Thoracic aorta (tissue), 2 donors: ENCODE measurements at places on chromosomes 12 and 14. TPM values are rescaled to one million over a fixed set of nuclear protein-coding genes. Genes with fewer than 3 reads are reported as not detected.

DNA sequence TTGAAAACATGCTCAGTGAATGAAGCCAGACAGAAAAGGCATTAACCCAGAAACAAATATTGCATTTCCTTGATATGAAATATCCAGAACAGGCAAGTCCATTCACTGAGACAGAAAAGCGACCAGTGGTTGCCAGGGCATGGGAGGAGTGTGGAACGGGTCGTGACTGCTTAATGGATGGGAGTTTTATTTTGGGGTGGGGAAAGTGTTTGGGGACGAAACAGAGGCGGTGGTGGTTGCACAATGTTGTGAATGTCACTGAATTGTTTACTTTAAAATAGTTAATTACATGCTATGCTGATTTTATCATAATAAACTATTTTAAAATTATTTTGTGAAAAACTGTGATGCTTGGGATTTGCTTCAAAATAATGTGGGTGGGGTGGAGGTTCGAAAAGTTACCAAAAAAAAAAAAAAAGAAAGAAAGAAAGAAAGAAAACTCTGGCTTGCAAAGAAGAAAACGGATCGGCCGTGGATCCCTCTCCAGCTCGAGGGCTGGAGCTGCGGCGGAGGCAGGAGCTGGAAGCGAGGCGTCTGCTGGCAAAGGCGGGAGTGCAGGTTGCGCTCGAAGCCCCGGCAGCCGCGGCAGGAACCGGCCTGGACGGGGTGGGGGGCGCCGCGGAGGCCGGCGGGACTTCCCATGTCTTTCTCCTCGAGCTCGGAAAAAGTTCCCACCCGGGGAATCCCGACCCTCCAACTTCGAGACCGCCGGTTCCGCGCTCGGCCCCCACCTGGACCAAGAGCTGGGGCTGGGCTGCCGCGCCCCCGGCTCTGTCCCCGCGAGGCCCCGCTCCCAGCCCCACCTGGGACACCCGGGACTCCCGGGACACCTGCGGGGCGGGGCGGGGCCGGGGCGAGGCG lies 524 bp upstream of the P2RX2 start:
- DNase-seq, result no peak

DNA sequence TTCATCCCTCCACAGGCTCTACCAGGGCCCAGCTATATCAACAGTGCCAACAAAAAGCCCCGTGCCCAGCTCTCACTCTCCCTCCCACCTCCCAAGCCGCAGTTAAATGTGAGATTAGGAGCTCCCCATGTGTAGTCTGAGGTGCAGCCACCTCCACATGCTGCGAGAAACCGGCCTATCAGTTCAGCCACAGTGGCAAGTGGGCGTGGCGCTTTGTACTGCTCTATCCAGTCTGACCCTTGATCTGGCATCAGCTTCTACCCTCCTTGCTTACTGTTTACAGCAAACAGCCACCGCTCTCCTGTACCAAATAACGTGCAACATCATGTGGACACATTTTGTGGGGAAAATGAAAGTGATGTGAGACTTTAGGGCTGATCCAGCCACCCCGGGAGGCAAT lies 1.7 kb downstream of the PLEK2 start:
- DNase-seq, result no peak

Gene FAM90A1
- total RNA-seq, result not detected

Gene AKAP3
- 1.4 TPM for total RNA-seq

Gene ADGRD1
- total RNA-seq, result 21.3 TPM

DNA sequence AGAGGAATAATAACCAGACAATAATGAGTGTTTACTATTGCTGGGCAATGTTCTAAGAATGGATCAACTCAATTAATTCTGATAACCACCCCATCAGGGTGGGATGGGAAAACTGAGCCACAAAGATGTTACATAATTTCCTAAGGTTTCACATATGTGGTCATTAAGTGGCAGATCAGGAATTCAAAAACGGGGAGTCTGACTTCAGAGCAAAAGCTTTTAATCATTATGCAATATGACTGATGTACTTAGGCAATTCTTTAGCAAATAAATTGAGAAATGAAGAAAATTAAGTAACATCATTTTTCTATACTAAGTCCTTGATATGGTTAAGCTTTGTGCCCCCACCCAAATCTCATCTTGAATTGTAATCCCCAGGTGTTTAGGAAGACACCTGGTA lies 53.4 kb downstream of the PLCZ1 start:
- DNase-seq, result no peak

Gene FOXG1
- not detected for total RNA-seq

DNA sequence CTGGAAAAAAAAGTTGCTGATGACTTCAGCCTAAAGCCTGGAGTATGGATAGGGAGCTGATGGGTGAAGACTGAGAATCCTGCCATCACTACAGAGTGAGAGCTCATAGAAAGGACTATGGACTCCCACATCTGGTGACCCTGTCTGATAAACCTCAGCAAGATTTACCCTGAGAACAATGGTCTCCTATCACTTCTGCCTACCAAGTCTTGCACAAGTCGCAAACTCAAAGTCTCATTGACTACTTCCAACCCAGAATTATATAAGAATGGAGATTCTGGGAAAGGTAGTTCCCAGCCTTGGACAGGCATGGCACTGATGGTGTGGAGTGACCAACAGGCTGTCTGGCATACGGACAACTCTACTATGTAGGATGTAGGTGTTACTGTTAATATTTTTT lies 9.7 kb upstream of the MDM1 start:
- no peak for DNase-seq

GRCh38 chr14:76736514-76736913 lies 24.8 kb upstream of the VASH1 start:
- no peak for DNase-seq

GRCh38 chr14:76774821-76775694 lies 13.8 kb downstream of the VASH1 start:
- DNase-seq, result no peak

Gene STON2
- 8.1 TPM for total RNA-seq

DNA sequence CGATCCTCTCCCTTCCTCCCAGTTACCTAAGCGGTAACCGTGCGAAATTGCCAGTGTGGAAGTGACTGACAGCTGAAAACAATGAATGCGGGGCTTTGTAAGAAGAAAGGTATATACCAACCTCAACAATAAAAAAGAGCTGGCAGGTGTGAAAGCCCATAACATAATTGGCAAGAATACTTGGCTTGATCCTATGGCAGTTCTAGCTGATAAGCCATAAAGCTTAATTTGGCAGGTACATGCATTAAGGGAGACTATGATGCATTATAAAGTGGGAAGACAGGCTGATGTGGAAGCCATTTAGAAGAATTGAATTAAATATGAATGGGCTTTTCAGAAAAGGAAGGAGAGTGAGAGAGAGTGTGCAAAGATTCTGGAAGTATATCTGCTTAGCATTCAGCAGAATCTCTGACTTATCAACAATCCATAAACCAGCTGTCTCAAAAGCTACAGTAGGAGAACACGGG lies 71.3 kb downstream of the CRACR2A start:
- DNase-seq, result no peak

Gene DHRS2
- not detected for total RNA-seq

DNA sequence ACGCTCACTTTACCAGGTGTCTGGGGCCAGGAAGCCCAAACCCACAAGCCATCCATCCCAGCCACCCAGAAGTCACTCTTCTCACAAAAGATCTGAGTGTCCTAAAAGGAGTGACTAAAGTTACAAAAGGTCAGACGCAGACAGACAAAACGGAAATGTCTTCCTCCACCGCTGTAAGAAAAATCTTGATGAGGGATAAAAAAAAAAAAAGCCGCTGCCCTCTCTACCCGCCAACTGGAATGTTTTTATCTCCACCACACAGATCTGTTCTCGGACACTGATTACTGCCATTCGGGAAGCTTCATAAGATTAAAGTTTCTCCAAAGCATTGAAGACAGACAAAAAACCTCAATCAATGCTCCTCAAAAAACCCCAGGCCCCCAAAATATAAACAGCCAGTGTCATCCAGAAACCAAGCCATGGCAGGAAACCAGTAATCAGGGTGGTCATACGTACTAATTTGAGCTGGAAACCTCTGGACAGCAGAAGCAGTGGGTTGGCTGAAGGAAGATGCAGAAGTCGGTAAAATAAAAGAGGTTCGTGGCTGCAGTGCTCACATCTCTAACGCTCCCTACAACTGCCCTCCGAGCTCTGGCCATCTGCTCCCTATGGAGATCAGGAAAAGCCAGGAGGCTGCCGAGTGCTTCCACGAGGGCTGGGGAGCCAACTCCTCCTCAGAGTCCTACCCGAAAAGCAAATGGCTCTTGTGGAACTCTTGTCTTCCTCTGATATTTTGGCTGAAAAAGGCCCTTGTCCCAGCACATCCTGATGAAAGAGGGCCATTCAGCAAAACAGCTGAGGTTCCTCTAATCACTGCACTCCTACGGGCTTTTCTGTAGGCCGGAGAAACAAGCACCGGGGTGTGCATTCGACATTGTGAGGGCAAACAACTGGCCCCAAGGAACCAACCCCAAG lies 30.3 kb downstream of the SSH1 start:
- DNase-seq, result no peak

- DNase-seq, result no peak
Measured at GRCh38 chr12:70422631-70423030, 56.5 kb downstream of the KCNMB4 start.

Gene LMNTD1
- total RNA-seq, result not detected

Gene MIPOL1
- total RNA-seq, result 13.1 TPM

DNA sequence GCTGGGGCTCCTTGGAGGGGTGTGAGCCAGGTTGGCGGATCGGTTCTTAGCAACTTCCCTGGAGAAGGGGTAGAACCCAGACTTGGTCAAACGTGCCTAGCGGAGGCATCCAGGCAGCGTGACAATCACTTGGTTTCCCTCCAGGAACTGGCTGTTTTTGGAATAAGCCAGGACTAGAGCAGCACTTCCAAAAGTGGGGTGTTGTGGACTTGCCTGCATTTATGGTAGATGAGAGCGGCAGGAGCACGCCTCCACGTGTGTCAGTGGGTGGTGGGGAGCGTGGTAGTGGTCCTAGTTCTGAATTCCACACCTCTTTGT lies 2.8 kb downstream of the PRMT8 start:
- DNase-seq, result no peak

DNA sequence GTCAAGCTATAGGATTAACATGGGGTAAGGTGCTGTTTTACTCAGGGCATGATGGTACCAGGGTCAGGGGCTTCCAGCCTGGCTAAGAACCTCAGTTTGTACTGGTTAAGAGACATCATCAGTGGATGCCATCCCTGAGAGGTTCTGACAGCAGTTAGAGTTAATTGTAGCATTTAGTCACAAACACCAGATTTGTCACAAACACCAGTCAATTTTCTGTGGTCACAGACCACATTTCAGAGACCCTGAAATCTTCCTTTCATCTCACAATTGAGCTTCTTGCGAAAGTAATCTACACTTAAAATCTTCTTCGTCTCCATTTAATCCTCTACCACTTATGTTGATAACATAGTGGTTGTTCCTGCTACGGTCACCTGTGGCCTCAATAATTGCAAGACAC lies 143.0 kb upstream of the EGLN3 start:
- no peak for DNase-seq

Gene PUS1
- 31.7 TPM for total RNA-seq

DNA sequence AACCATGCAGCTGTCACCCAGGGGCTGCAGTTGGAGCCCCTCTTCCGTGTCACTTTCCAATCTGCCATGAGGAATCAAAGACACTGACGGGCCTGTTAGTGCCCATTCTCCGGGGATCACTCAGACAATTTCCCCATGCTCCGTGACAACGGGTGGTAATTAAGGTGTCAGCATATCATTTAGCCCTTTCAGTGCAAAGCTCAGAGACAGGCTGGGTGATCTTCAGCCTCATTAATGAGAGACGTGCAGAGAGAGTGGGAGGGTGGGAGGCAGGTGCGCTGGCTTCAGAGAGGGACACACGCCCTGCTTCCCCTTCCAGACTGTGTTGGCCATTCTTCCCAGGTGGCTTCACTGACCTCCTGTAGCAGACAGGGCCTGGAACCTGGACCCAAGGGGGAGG lies 58.7 kb downstream of the MVK start:
- no peak for DNase-seq

- no peak for DNase-seq
Measured at GRCh38 chr12:93608313-93608712, 35.8 kb downstream of the SOCS2 start.

Gene TRPV4
- total RNA-seq, result 2.0 TPM

GRCh38 chr12:132066345-132066685 lies 77.8 kb downstream of the DDX51 start:
- DNase-seq, result no peak

DNA sequence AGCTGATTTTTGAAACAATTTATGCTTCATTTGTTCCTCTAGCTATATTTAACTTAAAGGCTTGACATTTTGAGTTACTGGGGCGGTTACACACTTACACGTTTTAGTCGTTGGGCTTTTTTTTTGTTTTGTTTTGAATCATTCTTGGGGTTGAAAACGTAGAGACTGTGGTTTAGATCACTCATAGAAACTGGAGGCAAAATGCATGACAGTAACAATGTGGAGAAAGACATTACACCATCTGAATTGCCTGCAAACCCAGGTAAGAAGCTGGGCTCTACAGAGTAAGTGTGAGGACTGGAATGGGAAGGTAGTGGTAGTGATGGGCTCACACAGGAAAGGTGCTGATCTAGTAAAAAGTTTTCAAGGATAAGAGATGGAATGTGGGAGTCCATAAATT lies at the start of gene CLEC2D:
CLEC2D (plus strand) TSS at position 180 of the 400 bp plus-strand sequence; CDS start at position 202, 22 bp downstream.
- DNase-seq, result no peak

DNA sequence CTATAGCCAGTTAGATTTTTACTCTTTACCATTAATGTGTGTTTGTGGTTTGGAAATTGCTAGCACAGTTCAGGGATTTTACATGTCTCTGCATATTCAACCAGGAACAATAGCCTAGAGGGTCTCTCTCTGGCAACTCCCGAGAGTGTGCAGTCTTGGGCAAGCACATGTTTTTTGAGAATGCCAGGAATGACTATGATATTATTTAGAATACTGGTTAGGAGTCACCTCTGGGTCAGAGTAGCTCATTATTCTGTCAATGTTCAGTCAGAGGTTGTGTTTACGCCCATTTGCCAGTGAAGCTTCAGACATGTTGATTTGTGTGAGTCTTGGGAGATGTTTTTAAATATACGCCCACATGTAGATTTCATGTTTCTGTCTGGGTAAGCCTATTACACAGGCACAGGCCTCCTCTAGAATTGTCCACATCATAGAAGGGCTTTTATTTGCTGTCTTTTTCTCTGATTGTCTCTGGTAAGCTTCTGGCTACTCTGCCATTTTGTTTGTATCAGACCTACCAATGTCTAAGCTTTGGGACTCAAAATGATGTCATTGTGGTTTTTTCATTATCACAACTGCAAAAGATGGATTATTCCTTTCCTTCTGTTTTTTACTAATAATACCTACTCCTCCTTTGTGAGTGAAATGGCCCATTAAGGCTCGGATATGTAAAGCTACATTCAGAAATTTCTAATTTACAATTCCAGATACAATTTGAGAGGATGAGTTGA lies 203.1 kb upstream of the PPFIA2 start:
- DNase-seq, result no peak

Gene HOXC12
- not detected for total RNA-seq

Gene PLA2G1B
- total RNA-seq, result not detected
